ENCODE measurements at places on chromosomes 11 and 22. TPM values are rescaled to one million over a fixed set of nuclear protein-coding genes. Genes with fewer than 3 reads are reported as not detected.

DNA sequence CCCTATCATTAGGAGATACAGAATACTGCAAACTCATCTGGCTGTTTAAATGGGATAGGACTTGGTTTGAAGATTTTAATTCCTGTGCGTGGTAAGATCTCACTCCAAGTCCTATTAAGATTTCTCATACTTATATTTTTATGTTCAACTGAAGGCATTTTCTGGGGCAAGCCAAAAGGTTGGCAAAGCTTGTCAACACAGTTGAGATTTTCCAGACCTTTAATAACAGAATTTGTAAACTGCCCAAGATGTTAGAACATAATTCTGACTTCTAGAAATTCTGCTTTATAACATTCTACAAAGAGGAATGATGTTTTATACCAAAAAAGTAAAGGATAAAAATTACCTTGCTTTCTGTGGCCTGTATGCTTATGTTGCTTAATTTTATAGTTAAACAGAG lies 30.8 kb upstream of the OR52M1 start:
- no peak for DNase-seq

- DNase-seq, result no peak
Observed at GRCh38 chr11:88297421-88297820, 40.1 kb downstream of the CTSC start.

DNA sequence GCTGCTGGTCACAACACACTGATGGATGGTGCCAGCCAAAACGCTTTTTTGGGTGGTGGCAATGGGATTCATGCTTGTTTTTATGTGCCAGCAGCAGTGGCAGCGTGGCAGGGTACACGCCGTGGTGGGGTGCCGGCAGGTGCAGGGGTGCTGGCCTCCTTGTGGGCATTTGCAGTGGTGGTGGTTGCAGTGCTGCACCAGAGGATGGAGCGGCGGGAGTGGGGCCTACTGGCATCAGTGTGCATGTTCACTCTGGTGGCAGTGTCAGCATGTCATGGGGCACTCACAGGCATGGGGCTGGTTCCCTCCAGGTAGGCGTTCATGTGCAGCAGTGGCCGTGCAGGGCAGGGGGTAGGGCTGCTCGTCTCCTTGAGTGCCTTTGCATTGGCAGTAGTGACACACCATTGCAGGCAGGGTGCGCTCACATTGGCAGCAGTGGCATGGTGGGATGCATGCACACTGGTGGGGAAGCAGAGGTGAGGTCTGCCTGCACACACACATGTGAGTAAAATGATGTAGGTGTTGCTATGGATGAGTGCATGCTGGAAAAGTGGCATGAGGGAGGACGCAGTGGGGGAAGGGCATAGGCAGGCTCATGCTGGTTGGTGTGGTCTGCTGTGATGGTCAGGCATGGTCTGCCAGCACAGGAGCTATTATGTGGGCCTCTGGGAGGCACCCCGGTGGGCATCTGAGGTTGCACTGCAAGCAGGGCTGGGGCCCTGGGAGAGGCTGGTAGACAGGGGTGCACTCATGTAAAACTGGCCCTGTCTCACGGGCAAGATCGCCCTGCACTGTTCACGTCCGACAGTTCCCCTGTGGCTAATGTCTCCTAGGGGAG lies 29.9 kb downstream of the CCDC15 start:
- no peak for DNase-seq

LRP4 gene
- 0.15 TPM for total RNA-seq

DNA sequence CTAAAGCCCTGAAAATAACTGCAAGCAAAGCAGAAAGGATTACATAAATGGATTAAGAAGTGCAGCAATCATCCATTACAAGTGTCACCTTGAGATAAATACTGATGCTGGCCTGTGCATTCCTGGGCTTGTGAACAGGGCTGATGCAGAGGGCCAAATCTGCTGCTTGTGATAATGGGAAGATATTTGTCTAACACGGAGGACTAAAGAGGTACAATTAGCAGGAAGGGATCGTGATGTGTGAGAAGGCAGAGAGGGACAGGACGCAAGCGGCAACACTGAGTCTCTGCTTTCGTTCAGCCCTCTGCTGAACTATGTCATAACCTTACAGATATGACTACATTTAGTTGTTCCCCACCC lies 107.7 kb upstream of the DDI1 start:
- no peak for DNase-seq

- no peak for DNase-seq
Observed at GRCh38 chr11:117428186-117428855, 100.7 kb downstream of the CEP164 start.

GRCh38 chr11:27294654-27295053 lies 68.4 kb downstream of the CCDC34 start:
- DNase-seq, result no peak

DNA sequence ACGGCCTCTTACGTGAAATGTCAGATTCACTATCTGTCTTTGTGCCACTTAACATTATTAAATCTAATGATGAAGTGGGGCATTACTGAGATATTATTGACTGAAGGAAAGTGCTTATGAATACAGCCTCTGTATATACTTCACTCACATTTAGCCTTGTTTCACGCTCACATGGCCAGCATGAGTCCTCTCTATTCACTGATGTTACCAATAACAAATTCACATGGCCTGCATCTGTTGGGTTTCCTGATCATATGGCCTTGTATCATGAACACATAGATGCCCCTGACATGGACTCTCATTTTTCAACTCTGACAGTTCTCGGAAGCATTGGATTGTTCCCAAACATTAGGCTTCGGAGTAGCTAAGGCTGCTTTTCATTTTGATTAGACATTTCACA lies 68.3 kb upstream of the MYO18B start:
- no peak for DNase-seq

GRCh38 chr11:27216270-27217149 lies 146.5 kb downstream of the CCDC34 start:
- DNase-seq, result no peak

DNA sequence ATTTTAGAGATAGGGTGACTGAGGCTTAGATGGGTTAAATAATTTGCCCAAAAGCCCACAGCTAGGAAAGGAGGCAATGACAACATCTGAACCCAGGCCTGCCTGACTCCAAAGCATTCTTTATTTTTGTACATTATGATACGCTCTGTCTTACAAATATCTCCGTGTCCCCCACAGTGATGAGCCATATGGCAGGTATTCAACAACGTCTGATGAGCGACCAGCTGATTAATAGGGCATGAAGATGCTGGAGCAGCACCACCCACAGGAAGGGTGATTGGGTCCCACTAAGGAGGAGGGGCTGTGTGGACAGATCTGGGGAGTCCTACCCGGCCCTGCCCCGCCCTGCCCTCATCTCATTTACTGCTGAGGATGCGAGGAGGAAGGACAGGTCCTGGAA lies 380.6 kb downstream of the CADM1 start:
- no peak for DNase-seq

- peak; percentile 42 for DNase-seq
Observed at GRCh38 chr22:20606041-20606783, 98.8 kb downstream of the MED15 start.

DNA sequence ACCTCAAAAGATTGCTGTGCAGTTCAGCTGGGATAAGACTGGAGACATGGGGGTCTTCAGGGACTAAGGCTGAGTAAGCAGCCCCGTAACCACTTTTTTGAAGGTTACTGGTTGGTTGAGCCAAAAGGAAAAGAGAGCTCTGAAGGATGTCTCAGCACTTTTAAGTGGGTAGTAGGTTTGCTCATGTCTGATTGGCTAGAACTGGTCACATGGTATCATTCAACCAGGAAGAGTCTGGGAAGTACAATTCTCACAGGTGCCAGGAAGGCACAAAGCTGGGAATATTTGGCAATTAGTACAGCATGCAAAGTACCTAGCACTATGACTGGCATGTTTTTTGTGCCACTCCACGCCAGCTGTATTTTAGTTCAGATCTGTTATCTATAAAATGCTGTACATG lies 58.1 kb downstream of the SNX19 start:
- no peak for DNase-seq

OR5P2 gene
- total RNA-seq, result not detected

DNA sequence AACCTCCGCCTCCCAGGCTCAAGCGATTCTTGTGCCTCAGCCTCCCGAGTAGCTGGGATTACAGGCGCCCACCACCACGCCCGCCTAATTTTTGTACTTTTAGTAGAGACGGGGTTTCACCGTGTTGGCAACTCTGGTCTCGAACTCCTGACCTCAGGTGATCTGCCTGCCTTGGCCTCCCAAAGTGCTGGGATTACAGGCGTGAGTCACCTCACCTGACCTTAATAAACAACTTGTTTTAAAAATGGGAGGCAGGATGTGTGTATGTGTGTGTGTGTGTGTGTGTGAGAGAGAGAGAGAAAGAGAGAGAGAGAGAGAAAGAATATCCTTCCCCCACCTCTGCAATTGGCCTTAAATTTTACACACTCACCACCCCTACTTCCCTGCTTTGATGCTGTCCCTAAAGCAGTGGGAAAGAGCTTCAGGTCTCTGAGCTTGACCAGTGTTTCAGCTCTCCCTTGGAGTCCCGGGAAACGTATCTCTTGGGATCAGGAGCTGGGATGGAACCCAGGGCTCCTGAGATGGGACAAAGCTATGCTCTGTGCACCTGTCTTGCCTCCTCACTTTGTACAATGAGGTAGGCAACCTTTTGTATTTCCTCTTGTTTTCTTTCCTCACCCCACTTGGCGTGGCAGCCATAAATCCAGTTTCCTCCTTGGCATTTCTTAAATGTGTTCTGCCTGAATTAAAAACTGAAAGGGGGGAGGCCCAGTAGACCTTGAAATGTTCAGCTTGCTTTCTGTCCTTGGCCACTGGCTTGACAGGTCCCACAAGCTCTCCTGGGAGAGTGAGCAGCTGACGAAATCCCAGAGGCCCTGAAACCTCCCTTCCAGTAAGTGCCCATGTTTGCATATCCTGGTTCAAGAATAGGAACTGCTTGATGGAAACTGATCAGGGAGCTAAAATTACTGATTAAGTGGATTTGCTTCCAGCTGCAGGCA lies 17.8 kb upstream of the XBP1 start:
- no peak for DNase-seq

SMC1B gene
- total RNA-seq, result 0.44 TPM
